Brain pericyte (primary cell): ENCODE measurements at places on chromosomes 1 and 21.

DNA sequence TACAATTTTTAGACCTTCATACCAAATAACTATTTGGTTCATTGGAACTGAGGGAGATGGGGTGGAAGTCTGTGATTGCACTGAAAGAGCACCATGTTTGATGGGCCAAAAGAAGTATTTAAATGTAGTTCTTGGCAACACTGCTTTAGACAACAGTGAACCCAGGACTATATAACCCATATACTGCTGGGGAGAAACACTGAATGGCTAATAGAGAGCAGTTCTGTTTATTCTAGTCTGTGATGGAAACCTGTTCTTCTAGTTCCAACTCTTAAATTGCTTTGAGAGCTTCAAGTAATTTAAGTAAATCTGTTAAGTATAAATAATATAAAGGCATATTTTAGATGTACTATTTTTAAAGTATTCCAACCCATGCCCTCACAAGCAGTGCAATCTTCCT is 96.3 kb downstream of the NIBAN1 start:
- DNase-seq, result no peak

DNA sequence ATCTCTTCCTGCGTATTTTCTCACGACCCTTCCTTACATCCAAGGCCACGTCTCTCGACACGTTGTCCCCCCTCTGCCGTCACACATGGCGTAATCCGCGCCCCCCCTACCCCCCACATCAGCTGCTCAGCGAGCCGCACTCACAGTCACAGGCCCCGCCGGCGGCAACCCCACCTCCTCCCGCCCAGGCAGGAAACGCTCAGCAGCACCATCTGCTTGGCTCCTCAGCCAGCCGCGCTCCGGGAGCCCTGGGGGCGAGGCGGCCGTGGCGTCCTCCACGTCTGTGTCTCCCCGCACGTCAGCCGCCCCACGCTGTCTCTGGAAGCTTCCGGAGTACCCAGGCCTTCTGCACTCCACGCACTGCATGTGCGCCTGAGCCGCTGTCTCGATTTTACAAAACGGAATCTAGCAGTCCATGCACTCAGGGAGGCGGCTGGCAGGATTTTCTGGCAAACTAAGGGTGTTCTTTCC is 64.6 kb downstream of the SIK1 start:
- peak; percentile 92 for DNase-seq

DNA sequence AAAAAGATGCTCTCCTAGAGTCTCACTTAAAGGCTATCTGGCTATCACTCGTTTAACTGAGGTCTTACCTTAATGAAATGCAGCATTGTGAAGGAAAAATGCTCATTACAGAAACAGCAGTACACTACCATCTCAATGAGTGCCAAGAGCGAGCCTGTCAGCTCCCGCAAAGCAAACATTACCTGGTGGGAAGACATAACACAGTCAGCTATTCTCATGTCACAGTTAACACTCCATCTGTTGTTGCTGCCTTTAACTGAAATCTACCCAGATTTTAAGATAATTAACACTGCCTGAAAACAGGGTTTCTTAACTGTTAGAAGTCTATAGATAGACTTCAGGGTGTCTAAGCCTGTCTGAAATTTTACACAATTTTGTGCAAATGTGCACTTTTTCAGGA is 39.1 kb downstream of the PCSK9 start:
- no peak for DNase-seq

- no peak for DNase-seq
Observed at GRCh38 chr21:42370894-42371654, 4.7 kb upstream of the TFF1 start.

DNA sequence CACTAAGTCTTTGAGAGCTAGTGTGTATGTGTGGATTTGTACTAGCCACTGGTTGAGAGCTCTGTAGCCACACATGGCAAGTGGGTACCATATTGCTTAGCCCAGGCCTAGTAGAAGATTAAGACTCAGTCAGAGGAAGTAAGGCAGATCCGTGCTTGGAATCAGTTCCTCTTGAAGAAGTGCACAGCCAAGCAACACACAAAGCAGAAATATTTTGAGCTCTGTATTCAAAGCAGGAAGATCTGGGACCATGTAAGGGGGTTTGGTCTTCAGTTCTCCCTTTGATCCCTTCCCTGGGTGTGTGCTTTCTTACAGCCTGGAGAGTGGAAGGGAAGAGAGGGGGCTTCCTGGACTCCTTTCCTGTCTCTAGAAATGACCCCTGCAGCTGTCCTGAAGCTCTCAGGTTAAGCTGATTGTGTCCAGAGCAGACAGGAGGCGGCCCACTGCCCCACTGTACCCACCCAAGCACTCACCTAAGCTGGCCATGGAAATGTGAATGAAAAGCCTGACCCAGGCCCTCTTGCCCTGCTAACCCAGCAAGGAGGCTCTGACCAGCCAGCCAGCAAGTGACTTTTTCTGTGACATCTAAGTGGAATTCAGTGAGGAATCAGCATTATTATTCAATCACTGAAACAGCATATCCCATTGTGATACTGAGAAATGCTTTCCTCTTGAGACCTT is 3.6 kb downstream of the ETS2 start:
- DNase-seq, result no peak
